Fibroblast of lung (primary cell): ENCODE measurements at places on chromosomes 1 and 21. TPM values are rescaled to one million over a fixed set of nuclear protein-coding genes. Genes with fewer than 3 reads are reported as not detected.

DNA sequence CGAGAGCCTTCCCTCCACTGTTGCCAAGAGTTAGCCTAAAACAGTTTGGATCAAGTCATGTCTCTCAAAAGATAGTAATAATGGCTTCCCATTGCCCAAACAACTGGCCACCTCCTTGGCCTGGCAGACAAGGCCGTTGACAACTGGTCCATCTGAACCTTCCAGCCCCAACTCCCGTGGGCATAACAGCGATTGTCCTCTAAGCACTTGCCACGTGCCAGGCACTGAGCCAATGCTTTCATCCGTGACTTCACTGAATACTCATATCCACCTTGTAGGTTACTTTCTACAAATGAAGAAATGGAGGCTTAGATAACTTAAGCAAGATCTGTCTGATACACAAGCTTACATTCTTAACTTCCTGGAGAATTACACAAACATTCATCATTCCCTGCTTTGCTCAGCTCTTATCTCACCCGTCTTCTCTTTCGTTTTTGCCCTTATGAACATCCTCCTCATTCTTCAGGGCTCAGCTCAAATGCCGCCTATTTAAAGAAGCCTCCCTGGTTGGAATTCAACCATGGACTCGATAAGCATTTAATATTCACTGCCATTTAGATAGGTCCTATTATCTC is 106.4 kb downstream of the KCND3 start:
- DNase-seq: no peak

GRCh38 chr1:166675213-166675612 is 164.1 kb upstream of the POGK start:
- DNase-seq: no peak

- no peak for DNase-seq
Measured at GRCh38 chr1:55053265-55053954, 14.1 kb downstream of the PCSK9 start.

PADI4 gene
- not detected in 2 replicates for total RNA-seq
